ENCODE measurements at places on chromosomes 2 and 18.

DNA sequence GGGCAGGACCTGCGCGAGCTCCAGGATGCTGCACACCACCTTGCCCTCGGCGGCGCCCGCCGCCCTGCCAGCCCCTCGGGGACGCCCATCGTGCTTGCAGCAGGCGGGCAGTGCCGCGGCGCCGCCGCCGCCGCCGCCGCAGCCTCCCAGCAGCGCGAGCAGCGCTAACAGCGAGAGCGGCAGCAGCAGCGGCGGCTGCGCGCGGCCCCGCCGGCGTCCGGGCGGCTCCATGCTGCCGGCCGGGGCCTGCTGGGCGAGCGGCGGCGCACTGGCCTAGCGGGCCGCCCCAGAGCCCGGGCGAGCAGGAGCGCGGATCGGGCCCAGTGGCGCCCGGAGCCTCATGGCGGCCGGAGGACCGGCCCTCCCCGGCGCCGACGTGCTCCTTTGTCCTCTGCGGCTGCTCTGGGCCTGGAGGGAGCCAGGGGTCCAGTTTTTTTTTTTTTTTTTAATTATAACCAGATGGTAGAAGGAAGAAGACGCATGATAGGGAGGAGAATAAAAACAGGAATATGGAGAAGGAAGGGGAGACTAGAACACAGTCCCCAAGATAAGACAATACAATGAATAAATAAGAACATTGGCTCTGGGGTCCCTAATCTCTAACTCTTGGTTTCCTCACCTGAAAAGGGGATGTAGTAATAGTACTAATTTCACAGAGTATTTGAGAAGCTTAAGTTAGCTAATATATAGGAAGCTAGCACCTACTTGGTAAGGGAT, 17.1 kb upstream of the ANKRD62 start:
- no peak for DNase-seq

DNA sequence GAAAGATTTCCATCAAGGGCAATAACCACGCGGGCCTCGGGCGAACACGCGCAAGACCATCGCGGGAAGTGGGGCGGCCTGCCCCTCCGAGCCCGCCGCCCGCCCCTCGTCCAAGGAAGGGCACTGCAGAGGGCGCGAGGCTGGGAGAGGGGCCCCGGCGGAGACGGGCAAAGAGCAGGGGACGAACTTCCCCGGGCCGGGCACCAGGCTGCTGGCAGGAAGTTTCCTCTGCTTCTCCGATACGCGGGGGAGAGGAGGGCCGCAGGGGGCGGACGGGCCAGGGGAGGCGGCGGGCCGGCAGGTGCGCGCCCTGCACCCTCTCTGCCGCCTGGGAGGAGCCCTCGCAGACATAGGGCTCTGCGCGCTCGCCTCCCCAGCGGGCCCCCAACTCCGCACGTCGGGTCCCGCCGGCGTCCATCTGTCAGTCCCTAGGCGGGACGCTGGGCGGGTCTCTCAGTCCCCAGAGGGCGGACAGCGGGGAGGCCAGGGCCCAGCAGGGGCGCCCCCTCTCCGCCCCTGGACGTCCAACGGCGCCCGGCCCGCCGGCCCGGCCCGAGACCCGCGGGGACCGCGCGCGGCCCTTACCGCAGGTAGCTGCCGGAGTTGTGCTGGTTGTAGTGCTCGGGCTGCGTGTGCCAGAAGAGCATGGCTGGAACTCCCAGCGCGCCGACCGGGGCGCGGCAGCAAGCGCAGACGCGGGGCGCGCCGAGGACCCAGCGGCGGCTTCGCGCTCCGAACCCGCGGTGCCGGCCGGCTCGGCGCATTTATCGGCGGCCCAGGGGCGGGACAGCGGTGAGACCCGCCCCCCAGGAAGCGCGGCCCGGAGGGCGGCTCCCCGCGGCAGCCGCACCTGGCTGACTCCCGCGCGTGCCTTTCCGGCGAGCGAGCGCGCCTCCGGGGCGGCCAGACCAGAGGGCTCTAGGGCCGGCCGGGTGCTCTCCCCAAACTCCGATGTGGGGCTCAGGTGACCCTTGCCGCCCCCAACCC, at the start of gene TFCP2L1:
Gene TFCP2L1 (minus strand): TSS at position 740 of the 987 bp plus-strand sequence. CDS start 93 bp downstream, at position 647.
- DNase-seq = no peak

DNA sequence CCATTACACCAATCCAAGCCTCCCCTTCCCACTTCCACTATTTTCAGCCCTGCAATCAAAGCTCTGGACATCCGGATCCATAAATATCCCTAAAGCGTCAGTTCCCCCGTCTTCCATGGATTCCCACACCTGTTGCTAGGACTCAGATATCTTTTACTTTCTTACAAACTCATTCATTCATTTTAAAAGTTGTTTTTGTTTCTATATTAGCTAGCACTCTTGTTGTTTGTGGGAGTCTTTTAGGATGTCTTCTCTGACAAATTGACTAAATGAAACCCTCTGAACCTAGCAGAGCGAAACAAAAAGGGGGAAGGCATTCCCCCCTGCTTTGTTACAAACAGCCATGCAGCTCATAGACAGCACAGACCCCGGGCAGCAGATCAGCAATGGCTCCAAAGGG, 9.0 kb upstream of the NBAS start:
- DNase-seq = no peak

DNA sequence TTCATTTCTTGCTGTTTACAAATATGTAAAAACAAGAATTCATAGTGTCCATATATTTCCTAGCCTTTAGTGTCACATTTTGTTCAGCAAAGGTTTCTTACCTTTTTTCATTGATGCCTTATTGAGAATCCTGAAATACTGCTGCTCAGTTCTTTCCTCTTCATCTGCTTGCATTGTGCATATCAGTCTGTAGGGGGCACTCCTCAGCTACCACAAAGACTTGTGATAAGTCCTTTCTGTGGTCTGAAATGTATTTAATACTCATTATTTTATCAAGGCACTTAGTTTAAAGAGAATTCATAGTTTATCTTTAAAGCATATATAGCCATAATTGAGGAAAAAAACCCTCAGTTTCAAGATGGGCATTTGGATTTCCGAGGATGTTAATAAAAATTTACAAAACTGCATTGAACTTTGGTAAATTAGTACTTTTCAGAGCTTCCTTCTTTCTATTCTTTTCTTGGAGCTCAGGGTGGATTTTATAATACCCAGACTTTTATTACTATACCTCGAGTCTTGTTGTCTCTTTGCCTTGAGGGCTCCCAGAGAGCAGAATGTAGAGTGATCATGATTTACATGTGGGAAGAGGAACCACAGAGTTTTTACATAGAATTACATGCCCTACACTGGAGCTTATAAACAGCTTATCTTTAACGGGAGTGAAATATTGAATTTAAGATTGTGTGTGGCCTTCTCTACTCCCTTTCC, 570.1 kb downstream of the PLCL1 start:
- DNase-seq = no peak

- no peak for DNase-seq
Observed at GRCh38 chr18:23237524-23238151, 102.4 kb downstream of the CABLES1 start.

GRCh38 chr2:217222309-217222910, 362.5 kb upstream of the TNP1 start:
- DNase-seq = no peak

- DNase-seq = no peak
Observed at GRCh38 chr2:21590026-21590690, 466.4 kb downstream of the TDRD15 start.

DNA sequence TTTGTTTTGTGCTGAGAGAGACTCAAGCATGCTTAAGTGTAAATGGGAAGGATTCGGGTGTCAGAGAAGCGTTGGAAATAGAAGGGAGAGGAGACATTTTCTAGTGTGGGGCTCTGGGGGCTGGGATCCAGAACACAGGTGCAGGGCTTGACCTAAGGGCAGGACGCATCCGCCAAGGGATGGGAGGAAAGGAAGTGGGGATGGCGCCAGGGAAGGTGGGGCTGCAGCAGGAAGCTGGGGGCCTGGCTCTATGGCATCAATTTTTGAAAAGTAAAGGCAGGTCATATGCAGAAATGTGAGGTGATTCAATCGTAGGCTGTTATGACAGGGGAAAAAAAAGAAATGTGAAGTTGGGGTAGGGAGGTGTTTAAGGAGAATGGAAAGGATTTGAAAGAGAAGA, 143.2 kb upstream of the SERTAD2 start:
- no peak for DNase-seq

GRCh38 chr2:120261387-120262006, 8.8 kb downstream of the RALB start:
- DNase-seq = no peak

GRCh38 chr2:22497789-22498188, 887.2 kb upstream of the KLHL29 start:
- DNase-seq = no peak

DNA sequence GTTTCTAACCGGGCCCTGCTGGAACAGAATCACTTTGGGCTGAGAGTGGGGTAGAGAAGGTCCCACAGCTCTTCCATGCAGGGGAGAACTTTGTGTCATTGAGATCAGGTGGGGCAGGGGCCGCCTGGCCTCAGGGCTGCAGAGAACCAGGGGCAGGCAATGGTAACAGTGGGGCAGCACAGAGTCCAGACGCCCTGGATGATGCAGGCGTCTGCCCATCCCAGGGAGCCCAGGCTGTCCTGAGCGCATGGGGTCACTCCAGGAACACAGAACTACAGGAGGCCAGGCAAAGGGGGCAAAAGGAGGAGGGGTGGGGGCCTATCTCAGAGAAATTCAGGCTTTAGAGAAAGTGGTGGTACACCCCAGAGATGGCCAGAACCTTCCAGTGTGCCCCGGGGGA, 121.3 kb downstream of the NDUFA10 start:
- DNase-seq = no peak

GRCh38 chr2:41626936-41627335, 420.9 kb upstream of the PKDCC start:
- no peak for DNase-seq

DNA sequence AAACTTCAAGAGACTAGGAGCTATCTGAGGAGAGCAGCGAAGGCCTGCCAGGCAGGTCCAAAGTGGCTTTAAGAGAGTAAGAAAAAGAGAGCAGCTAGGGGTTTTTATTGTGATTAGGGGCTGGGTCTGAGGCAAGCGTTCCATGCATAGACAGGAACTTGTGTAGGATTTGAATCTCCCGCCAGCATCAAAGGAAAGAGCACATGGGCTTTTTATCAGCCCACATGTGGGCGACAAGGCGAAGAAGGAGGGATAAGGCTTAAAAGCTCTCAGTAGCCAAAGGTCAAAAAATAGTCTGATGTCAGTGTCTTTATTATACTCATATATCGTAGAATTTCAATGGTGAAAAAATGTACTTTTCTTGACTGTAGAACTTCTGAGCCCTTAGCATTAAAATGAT, 178.5 kb upstream of the TMEFF2 start:
- DNase-seq = no peak

DNA sequence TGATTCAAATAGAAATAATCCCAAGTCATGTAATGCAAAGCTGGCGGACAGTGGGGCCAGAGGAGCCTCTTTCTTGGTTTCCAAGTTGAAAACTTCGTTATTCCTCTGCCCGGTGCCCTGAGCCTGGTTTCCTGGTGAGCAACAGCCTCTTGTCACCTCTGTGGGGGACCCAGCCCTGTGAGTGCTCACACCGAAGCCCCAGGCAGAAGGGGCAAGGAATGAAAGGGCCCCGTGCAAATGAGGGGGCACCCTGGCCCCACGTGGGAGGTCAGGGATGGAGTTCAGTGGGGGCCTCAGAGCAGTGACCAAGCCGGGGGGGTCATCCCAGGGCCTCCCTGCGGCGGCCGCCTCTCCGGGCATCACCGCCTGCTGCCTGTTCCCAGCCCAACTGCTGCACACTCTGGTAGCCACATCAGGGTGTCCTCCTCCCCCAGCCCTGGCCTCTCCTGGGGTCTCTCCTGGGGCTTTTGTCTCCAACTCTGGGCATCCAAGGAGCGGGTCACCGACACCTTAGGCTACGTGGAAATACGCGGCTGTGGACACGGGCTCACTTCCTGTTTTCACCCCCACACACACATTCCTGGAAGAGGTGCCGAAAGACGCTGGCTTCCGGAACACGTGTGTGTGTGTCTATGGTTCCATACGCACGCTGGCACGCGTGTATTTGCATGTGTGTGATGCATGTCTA, 64.5 kb downstream of the TWIST2 start:
- DNase-seq = no peak

DNA sequence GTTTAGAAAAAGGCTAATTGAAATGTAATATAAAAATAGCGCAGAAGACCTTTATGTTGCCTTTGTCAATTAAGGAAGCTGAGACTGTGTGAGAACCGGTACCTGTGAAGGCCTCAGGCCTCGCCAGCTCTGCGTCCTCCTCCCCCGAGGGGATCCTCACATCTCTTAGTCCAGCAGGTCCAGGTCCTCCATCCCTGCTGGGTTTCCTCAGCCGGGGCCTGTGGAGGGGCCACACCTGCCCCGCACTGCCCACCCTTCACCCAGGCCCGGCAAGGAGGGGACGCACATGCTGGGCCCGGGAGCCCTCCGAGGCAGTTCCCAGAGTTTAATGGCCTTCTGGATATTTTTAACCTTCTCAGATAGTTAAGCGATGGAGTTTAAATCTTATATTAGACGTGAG, 3.5 kb downstream of the KCNG2 start:
- DNase-seq = no peak

DNA sequence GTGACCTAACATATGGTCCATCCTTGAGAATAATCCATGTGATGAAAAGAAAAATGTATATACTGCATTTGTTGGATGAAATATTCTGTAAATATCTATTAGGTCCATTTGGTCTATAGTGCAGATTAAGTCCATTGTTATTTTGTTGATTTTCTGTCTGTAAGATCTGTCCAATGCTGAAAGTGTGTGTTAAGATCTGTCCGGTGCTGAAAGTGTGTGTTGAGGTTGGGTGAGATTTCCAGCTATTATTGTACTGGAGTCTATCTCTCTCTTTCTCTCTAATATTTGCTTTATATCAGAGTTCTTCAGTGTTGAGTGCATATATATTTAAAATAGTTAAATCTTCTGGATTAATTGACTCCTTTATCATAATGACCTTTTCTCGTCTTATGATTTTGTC, 828.8 kb upstream of the CRIM1 start:
- no peak for DNase-seq
